DMS79 (cell line): ENCODE measurements at places on chromosomes 3 and 15.
A peak's percentile ranks its signal among the peaks of the same experiment; 100 is the strongest.

DNA sequence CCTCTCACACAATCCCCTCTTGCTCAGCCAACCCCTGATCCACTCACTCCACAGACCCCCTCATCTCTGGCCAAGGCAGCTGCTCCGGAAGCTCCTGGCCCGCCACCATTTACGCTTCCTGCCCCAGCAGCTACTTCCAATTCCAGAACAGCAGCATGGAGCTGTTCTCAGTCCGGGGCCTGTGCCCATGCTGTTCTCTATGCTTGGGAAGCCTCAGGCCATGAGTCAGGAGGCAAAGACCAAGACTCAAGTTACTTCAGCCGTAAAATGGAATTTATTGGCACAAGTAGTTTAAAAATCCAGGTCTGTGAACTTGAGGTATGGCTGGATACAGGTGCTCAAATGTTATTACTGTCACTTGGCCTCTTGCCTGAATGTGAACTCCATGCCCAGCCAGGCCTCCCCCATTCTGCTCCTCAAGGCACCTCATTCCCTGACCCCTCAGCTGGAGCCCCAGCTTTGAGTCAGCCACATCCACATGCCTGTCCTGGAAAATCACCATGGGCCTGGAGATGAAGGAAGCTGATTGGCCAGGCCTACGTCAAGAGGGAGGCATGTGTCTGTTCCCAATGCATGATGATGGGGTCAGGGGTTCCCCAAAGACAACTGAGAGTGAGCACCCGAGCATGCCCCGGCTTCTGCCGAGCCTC lies 31.4 kb upstream of the CACNA2D2 start:
- DNase-seq, result no peak

GRCh38 chr3:127458696-127459604 lies 131.6 kb downstream of the TPRA1 start:
- no peak for DNase-seq

GRCh38 chr3:20564966-20565365 lies 379.0 kb upstream of the SGO1 start:
- DNase-seq, result no peak

- peak; percentile 40 for DNase-seq
Measured at GRCh38 chr15:63597038-63597790, at the start of gene FBXL22. TSS of gene FBXL22 (plus strand) at chr15:63597387. CDS start at chr15:63597393, 6 bp downstream.

- no peak for DNase-seq
Measured at GRCh38 chr3:163809540-163809993, 1268.7 kb downstream of the SI start.

DNA sequence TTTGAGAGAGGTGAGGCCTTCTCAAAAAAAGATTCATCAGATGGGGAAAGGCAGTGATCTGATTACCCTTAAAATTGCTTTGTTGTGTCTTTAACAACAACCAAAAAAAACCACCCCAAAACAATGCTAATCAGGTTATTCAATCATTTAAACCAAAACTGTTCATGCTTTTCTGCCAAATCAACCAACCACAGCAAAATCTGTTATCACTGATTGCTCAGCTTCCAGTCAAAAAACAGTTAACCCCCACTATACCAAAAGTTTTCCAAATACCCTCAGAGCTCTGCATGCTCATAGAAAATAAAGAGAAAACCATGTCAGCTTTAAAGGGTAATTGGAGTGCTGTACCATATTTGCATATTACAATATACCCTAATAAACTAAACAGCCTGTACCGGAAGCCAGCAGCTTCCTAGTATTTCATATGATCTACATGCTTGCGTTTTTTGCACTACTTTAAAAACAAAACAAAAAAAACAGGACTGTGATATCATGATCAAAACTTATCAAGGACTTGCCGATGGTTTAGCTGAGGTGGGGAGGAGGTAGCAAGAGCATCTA lies 22.8 kb downstream of the SATB1 start:
- no peak for DNase-seq

- no peak for DNase-seq
Measured at GRCh38 chr3:181948286-181948685, 236.6 kb downstream of the SOX2 start.

DNA sequence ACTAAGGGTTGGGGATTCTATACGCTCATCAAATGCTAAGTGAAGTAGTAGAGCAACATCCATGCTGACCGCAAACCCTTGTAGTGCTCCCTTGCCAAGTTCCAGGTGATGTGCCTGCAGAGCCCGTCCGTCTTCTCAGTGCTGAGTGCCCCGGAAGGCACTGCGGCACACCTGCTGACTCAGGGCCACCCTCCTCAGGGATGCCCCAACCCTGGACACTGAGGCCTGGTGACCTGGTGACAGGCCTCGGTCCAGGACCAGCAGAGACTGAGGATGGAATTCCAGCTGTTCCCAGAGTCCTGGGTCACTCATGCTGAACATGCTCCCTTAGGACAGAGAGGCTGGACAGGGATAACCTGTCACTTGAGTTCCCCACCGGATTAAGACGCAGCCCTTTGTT lies 422.5 kb downstream of the OCA2 start:
- no peak for DNase-seq

- no peak for DNase-seq
Measured at GRCh38 chr15:53979051-53979788, 979 bp downstream of the UNC13C start.

DNA sequence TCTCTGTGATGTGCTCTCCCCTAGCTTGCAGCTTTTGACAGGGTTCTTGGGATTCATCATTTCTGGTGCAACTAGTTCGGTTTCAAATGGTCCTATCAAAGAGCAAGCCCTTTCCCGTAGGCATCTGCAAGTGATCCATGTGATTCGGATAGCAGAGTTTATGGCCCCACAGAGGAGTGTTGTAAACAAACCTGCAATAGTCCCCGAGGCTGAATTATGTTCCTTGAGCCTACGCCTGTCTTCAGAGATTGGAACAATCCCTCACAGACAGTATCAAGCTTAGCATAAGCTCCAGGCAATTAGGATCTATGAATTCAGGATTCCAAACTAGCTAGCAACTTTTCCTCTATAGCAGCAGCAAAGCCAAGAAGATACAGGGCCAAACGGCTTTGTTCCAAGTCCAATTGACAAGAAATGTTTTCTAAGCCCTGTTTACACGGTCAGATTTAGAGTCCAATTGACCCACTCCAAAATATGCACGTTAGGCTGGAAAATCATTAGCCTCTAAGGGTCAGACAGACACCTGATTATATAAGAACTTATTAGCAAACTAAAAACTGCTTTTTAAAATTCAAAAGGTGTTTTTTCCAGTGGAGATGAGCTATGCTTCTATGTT lies 24.8 kb downstream of the LNP1 start:
- no peak for DNase-seq

GRCh38 chr3:130702985-130703384 lies 43.6 kb downstream of the PIK3R4 start:
- DNase-seq, result no peak

- no peak for DNase-seq
Measured at GRCh38 chr3:44802011-44802410, 40.4 kb downstream of the KIF15 start.

- no peak for DNase-seq
Measured at GRCh38 chr3:108130236-108130635, 39.4 kb upstream of the CD47 start.

DNA sequence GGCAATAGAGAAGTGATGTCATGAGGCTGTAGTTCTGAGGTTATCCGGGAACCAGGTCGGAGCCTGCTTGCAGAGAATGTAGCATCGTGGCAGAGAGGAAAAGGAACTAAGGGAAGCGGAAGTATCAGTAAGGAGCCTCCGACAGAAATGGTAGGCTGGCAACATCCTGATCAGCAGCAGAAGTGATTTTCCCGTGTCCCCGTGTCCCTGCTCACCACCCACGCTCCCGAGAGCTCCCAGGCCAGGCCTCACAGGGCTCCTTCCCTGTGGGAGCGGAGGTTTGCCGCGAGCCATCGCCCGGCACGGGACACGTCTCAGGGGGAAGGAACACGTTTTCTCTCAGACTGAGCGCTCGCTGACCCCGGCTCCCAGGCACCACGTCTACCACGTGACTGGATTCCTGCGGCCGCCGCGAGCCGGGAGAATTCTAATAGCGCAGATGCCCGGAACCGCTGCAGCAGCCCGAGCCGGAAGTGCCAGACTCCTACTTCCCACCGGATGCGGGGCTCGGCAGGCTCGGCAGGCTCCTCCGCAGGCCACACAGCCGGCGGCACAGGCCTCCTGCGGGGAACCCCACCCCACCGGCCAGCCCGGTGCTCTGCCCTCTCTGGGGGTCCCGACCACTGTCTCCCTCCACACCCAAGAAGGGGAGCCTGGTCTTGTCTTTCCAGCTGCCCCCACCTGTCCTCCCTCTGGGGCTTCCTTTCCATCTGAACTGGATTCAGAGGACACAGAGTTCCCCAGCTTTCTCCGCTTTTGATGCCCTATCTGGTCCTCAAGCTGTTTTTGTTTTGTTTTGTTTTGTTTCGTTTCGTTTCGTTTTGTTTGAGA lies 99.3 kb downstream of the BDH1 start:
- no peak for DNase-seq

GRCh38 chr3:4449043-4449805 lies 17.8 kb downstream of the SUMF1 start:
- DNase-seq, result no peak

GRCh38 chr3:188568736-188569135 lies 414.8 kb downstream of the LPP start:
- DNase-seq, result no peak

- no peak for DNase-seq
Measured at GRCh38 chr3:190197346-190197763, 76.7 kb upstream of the P3H2 start.

DNA sequence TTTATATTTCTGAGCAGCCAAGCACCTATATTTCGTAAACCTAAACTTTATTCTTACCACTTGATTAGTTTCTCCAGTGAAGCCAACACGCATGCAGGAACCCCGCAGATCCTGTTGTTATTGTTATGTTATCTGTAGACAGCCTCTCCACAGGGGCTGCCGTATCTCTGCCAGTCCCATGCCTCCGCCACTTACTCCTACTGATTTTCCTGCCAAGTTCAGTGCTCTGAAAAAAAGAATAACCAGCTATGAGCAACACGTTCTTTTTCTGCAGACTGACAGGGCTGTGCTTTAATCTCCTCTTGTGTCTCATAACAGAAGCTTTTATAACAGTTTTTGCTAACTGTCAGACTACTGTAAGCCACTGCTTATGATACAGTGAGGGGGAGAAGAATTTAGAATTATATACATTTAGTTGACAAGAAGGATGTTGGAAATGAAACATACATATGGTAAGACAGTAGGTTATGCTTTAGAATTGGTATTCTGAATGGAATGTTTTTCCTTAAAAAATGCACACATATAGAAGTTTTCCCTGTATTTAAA lies 347.4 kb downstream of the SI start:
- DNase-seq, result no peak

GRCh38 chr15:56824175-56824574 lies 90.9 kb upstream of the ZNF280D start:
- no peak for DNase-seq

GRCh38 chr3:195438371-195438770 lies 4.4 kb downstream of the ACAP2 start:
- no peak for DNase-seq

DNA sequence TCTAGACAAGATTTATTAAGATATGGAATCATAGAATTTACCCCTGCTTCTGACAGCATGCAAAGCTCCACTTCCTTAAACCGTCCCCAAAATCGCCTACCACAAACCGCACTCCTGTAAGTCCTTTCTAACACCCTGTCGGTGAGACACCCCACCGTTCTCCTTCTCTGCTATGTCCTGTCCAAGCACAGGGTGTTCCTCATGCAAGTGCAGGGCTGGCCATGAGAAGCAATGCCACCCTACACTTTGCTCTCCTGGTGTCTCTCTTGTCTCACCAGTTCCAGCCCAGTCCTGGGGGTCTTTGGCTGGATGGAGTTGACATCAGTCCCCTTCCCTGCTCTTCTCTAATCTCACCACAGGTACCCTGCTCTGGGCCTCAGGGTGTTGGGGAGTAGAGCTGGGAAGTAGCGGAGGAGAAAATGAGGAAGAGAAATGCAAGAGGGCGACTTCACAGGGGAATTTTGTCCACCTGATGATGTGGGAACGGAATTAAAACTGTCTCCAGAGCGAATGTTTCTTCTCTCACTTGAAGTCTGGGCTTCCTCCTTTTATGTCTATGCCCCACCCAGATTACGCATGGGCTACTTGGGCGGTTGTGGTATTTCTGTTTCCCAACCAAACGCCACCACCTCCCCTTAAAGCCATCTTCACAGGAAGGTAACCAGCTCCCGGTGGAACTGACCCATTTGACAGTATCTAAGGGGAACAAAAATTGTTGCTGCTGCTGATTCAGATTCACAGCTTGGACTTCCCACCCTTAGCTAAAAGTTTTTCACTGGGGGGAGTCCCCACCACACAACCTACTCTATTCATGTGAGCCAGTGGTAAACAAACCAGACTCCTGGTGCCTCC lies 49.9 kb downstream of the CASR start:
- DNase-seq, result no peak

GRCh38 chr15:43998607-43999006 lies 171.8 kb downstream of the WDR76 start:
- DNase-seq, result no peak

DNA sequence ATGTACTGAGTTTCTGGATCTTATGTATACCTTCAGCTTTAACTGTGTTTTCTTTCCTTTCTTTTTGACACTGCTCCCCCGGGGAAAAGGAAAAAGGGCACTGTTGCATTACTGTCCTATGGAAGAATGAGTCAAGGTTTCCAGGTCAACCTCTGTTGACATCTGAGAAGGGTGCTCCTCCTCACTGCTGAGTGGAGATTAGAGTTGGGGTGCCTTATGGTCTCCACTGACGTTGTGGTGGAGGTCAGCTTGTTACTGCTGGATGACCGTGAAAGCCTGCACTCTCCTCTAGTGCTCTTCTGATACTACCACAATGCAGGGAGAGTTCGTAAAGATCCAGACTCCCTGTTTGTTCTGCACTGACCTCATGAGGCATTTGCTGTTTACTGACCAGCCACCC lies 252.1 kb upstream of the GRM7 start:
- DNase-seq, result no peak

DNA sequence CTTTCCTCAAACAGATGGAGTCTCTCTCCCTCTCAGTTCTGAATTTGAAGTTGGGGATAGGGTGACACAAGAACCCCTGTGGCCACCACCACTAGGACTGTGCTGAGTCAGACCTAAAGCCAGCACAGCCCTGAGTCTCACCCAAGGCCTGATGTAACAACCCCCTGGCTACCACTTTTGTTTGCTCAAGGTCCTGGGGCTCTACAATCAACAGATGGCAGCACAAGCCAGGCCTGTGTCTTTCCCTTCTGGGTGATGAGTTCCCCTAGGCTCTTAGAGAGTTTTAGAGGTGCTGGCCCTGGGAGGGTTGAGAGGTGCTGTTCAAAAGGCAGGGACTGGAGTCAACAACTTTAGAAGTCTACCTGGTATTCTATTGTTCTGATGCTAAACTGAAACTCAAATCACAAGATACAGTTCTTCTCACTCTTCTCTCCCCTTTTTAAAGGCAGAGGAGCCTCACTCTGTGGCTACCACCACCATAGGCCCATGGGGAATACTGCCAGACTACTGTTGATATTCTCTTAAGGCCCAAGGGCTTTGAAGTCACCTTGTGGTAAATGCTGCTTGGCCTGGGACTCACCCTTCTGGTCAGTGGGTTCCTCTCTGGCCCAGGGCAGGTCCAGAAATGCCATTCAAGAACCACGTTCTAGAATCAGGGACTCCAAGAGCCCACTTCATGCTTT lies 6.5 kb downstream of the OR5K4 start:
- no peak for DNase-seq

- no peak for DNase-seq
Measured at GRCh38 chr15:55909036-55909811, 84.2 kb downstream of the NEDD4 start.

GRCh38 chr3:16932877-16933276 lies 48.1 kb downstream of the PLCL2 start:
- no peak for DNase-seq

- no peak for DNase-seq
Measured at GRCh38 chr3:142963234-142963515, 299 bp downstream of the PAQR9 start.
